Left kidney (tissue), 8 donors: ENCODE measurements at places on chromosomes 11 and 22. TPM values are rescaled to one million over a fixed set of nuclear protein-coding genes. Genes with fewer than 3 reads are reported as not detected.

- no peak for DNase-seq
These were observed 892.6 kb downstream of the TBC1D22A start for GRCh38 chr22:47654922-47655491.

DNA sequence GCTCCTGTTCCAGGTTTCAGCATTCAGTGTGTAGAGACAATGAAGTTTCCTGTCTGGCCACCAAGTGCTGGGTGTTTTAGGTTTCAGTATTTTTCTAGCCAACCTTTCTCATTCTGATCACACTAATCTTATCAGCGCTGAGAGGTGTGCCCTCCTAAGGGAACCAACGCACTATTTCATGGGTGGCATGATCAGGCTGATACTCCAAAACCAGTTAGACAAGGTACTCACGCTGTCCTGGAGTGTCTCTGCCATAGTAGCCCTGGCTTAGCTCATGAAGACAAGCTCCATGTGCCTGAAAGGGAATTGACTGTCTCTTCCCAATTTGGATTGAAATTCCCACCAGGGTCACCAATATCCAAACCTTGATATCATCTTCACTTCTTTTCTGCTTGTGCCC, 8.0 kb upstream of the RAB38 start:
- no peak for DNase-seq

GRCh38 chr11:65778431-65778900, 2.3 kb downstream of the AP5B1 start:
- no peak for DNase-seq

DNA sequence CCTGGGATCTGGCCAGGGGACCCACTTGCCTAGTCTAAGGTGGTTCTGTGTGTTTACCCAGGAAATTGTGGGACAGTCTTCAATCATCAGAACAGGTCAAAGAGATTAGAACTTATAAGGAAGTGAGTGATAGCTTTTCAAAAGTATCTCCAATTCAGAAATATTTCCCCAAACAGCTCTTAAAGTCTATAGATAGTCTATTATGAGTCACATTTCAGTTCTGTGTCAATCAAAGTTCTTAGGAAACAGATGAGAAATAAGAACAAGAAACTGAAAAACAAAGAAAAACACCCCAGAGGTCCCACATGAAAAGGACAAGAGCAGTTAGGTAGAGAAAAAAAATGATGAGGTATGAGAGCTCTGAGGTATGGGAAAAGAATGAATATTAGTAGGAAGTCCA, 381.4 kb upstream of the MPPED2 start:
- no peak for DNase-seq

DNA sequence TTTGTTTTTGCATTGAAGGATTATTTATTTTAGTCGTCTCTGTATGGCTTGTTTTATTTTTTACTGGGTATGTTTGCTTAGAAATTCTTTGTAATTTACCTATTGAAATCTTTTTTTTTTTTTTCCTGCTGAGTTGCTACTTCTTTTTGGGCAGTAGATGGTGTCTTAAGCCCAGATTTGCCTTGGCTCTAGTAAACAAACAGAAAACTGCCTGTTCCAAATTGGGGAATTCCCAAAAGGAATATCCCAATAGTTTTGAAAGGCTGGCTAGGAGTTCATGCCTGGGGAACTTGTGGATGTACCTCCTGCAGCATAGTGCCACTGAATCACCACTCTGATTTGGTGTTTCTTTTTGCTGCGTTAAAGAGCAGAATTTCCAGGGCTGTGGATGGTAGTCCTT, 17.7 kb downstream of the PAMR1 start:
- no peak for DNase-seq

GRCh38 chr11:88070437-88070836, 104.8 kb downstream of the RAB38 start:
- DNase-seq: no peak

DNA sequence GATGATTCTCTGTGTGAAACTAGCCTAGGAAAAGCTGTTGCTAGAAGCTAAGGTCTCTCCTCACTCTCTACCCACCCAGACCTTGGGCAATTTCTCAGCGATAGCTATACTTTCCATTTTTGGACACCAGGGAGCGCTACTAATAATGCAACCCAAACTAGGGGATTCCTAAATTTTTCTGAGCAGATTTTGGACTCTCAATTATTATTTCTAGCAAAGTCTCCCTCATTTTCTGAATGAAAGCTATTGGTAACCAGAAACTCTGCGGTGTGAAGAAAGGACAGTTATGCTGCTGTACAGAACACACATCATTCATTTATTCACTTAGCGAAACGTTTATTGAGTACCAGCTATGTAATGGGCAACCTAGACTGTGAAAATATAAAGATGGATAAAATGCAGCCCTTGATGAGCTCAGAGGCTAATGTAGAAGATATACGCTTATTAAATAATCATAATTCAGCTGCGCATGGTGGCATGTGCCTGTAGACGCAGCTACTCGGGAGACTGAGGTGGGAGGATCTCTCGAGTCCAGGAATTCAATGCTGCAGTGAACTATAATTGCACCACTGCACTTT, 6.1 kb upstream of the STIM1 start:
- no peak for DNase-seq

GRCh38 chr22:32042924-32043323, at the start of gene SLC5A1:
SLC5A1 (plus strand) TSS chr22:32043261; CDS start chr22:32043282, 21 bp downstream.
- no peak for DNase-seq

- no peak for DNase-seq
These were observed 6.2 kb downstream of the GRAP2 start for GRCh38 chr22:39907047-39907446.

DNA sequence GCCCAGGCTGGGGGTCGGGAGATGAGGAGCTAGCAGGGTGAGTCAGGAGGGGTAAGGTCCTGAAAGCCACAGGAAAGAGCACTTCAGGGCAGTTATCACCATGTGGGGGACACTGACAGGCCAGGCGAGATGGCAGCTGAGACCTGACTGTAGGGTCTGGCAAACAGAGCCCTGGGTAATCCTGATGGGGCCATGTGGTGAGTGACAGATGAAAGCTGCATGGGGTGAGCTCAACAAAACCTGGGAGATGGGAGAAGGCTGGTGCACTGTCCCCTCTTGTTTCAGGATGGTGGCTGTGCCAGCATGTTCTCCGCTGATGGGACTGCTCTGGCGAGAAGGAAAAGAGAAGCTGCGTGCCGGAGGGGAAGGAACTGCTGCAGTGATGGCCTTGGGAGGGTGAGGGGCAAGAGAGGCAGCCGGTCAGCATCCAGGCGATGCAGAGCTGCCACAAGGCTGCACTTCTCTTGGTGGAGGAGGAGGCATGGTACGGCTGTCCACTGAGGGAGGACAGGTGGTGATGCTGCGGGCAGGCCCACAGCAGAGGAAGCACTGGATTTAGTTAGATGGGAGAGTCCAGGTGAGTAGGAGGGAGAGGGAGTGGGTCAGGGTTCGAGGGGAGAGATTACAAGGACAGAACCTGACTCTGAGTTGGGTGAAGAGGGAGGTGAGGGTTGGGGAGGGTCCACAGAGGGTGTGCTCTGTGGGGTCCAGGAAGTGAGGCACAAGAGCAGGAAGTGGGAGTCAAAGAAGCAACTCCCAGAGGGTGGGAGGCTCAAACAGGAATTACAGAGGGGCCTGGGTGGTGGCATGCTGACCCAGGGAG, 3.8 kb downstream of the TOP3B start:
- no peak for DNase-seq

GRCh38 chr11:14245444-14245843, 113.5 kb downstream of the RRAS2 start:
- DNase-seq: no peak

- no peak for DNase-seq
These were observed 67.6 kb upstream of the ARHGAP42 start for GRCh38 chr11:100619484-100619883.

- no peak for DNase-seq
These were observed 22.8 kb upstream of the TUB start for GRCh38 chr11:8058216-8058615.

DNA sequence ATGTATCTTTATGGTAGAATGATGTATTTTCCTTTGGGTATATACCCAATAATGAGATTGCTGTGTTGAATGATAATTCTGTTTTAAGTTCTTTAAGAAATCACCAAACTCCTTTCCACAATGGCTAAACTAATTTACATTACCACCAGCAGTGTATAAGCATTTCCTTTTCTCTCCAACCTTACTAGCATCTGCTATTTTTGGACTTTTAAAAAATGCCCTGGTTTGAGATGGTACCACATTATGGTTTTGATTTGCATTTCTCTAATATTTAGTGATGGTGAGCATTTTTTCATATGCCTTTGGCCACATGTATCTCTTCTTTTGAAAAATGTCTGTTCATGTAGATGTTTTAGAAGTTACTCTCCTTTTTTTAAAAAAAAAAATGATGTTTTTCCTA, 142.0 kb downstream of the METTL15 start:
- no peak for DNase-seq

- no peak for DNase-seq
These were observed 115.6 kb downstream of the FANCF start for GRCh38 chr11:22510010-22510409.

Gene SCUBE2
- polyA plus RNA-seq: 6.8 TPM

Gene CELSR1
- polyA plus RNA-seq: 26.1 TPM

Gene VPS51
- 93.3 TPM for polyA plus RNA-seq

Gene OR6T1
- not detected for polyA plus RNA-seq

Gene DCHS1
- 36.1 TPM for polyA plus RNA-seq

Gene UPK3A
- 1.5 TPM for polyA plus RNA-seq

Gene ADSL
- polyA plus RNA-seq: 119 TPM

Gene DUSP8
- 3.2 TPM for polyA plus RNA-seq

Gene MS4A7
- polyA plus RNA-seq: 5.7 TPM
